ENCODE measurements at places on chromosomes 6 and 20. TPM values are rescaled to one million over a fixed set of nuclear protein-coding genes. Genes with fewer than 3 reads are reported as not detected.

The SLC13A3 gene
- total RNA-seq = 0.46 TPM

The GPR63 gene
- total RNA-seq = 0.54 TPM

DNA sequence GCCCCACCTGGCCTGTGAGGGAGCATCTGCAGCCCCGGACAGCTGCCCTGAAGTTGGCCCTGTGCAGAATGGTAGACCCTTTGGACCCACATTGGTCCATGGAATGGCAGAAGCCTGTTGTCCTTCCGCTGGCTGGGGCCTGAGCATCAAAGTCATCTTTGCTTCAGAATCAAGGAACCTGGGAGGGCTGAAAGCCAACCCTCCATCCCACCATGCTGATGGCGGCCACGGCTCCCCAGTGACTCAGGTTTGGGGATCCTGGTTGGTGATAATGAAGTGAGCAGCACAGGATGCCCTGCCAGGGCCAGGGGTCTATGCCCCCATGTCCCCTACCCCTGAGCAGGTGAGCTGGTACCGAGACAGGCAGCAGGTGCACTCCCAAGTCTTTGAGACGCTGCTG, 52.8 kb downstream of the YTHDF1 start:
- DNase-seq = peak; percentile 10

DNA sequence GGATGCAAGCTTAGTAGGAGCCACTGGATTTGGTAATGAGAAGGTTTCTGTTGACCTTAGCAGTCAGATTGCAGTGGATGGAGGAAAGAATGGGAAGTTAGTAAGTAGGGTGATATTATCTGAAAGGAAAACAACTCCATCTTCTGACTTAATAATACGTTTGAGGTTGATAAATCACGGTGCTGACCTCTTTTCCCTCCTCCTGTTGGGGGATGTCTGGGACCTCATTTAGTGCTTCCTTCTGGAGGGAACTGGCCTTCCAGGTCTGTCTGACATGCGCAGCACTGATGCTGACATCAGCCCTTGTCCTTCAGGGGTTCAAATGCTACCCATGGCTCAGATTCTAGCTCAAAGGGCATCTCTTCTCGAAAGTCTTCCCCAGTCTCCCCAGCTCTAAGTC, 48.2 kb upstream of the AKAP12 start:
- no peak for DNase-seq

DNA sequence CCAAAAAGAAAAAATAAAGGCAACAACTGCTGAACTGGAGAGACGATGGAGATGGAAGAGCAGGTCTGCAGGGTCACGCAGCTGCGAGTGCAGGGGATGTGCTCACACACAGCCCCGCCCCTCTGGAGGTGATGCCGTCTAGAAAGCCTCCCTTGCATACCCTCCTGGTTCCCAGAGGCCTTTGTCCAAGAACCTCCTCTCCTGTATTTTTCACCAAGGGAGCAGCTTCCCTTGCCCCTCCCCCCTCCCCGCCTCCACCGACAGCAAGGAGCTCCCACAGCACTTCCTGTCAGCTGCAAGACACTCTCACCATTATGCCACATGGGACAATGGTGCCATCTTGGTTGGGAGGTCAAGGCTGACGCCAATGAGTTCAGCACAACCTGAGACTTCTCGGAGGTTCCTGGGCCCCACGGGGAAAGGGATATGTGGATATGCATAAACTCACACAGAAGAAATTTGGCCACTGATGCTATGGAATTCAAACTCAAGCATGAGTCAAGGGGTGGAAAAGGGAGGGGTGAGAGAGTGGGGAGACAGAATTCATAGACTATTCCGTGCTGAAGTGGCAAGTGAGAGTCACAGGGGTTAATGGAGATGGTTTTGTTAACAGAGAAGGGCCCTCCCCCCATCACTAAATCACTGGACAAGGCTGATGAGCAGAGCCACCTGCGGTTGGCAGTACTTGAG, 132.9 kb downstream of the SCML4 start:
- peak; percentile 40 for DNase-seq

GRCh38 chr6:24667378-24667803, 514 bp downstream of the ACOT13 start:
- no peak for DNase-seq

DNA sequence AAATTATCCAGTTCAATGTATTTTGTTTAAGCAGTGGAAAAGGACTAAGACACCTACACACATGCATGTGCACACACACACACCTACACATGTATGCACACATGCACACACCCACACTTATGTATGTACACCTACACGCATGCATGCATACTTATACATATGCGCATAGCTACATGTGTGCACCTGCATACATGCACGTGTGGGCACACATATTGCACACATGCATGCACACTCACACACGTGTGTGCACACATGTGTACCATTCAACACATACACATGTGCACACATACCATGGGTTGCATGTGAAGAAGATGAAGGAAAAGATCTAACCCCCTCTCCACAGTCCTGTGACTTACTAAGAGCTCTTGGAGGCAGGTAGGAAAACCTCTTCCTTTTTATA, 122.0 kb upstream of the MAFB start:
- DNase-seq = no peak

Data from right cardiac atrium (tissue), 5 donors.